Gastroesophageal sphincter (tissue), 4 donors: ENCODE measurements at places on chromosomes 2 and 18. TPM values are rescaled to one million over a fixed set of nuclear protein-coding genes. Genes with fewer than 3 reads are reported as not detected.

Gene ARID5A
- 56.4 TPM for total RNA-seq

GRCh38 chr2:110973262-110973661 lies 147.5 kb upstream of the BCL2L11 start:
- ATAC-seq, result no peak

DNA sequence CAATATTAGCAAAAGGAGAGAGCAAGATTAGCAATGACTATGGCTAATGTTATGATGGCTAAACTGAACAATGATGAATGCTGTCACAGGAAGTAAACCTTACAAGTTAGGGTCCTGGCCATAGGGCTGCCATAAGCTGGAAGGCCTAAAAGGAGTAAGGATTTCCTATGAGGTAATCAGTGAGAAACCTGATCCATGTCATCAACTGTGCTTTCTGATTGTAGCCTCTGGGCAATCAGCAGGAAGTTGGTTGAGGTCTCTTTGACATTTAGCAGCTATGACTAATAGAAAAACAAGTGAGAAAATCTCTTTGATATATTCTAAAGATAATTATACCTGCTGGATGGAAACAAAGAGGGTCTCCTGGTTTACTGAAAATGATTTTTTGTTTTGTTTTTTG lies 193.0 kb downstream of the RAB3GAP1 start:
- no peak for ATAC-seq

Gene STEAP3
- total RNA-seq, result 10.6 TPM

GRCh38 chr2:12070581-12070980 lies 324.1 kb downstream of the LPIN1 start:
- ATAC-seq, result no peak

DNA sequence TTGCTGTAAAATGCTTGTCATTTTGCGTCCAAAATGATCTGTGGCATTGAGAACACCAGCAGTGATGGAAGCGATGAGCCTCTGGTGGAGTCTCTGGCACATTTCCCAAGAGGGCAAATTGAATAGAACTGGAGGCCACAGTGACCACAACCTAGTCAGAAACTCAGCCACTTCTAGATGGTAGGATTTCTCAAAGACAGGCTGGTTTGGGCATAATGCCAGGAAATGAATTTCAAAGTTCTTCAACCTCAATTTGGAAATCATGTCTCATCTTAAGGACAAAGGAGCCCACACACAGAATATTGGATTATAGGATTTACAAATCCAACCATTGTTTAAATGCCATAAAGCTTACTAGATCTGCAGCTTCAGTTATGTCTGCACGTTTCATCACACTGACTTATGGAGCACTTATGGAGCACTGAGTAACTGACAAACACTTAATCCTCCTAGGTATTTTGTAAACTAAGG lies 132.1 kb downstream of the COL6A3 start:
- no peak for ATAC-seq

DNA sequence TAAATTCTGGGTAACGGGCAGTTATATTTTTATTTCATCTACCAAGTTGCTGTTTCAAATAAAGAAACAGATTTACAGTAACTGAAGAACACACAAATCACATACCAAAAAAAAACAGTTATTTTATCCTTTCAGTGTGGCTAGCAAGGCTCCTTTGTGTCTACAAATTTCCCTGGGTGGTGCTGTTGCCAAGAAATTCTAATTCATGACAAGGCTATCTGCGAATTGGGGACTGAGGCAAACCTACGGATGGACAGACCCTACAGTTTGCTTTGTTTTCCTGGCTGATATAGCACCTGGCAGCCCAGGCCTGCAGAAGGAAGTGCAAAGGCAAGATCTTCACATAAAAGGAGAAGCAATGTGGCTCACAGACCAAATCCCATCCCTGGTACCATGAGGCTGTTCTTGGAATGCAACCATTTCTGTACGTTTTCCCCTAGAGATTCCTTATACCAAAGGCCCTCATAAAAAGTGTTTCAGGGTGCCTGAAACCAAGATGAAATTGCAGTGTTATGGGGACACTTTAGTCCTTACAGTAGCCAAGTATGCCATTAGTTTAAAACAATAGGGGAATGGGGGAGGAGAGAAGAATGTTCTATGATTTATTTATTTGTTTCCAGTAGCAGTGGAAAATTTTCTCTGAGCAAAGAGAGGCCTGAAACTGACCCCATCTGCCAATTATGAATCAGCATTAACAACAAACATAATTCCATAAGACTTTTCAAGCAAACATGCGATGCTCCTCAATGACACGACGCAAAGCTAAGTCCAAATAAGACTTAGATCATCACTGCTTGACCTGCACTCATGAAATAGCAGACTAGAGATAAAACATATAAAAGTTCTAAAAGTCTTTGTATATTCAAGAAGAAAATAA lies 4.3 kb downstream of the KLF7 start:
- ATAC-seq, result no peak

DNA sequence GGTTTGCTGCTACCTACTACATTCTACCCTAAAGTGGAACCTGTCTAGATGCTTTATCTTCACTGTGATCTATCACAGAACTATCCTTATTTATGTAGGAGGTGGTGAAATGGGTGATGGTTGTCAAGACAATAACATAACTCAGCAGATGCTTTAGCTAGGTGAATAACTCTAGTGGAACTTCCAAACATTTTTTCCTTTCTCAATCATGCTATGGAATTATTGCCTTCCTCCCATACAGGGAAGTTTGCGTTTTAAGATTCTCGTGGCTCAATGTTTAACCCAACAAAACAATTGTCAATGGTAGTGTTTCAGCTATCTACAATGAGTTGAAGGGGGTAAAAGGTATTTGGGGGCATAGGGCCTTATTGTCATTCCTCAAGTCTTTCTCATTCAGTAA lies 82.6 kb upstream of the GLI2 start:
- ATAC-seq, result no peak

DNA sequence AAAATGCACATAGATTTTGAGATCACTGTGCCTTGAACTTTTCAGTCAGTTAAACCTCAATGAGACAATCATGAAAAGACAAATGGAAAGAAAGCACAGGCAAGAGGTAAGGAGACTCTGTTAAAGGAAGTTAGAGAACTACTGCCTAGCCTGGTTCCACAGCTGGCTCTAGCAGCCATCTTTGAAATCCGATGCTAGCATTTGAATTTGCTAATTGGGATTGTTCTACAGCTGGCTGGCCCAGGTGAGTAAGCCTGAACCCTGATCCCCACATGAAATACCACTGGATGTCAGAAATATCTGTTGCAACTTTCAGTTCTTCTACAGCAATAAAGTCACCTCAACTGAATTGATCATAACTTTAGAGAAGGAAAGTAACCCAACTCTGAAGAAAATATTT lies 315.2 kb upstream of the CHAC2 start:
- no peak for ATAC-seq

- no peak for ATAC-seq
Measured at GRCh38 chr2:62329797-62330196, 133.9 kb downstream of the B3GNT2 start.

Gene NLRC4
- 0.31 TPM for total RNA-seq

Gene MARS2
- 4.7 TPM for total RNA-seq
